ENCODE measurements at places on chromosomes 6 and 20. TPM values are rescaled to one million over a fixed set of nuclear protein-coding genes. Genes with fewer than 3 reads are reported as not detected.

DNA sequence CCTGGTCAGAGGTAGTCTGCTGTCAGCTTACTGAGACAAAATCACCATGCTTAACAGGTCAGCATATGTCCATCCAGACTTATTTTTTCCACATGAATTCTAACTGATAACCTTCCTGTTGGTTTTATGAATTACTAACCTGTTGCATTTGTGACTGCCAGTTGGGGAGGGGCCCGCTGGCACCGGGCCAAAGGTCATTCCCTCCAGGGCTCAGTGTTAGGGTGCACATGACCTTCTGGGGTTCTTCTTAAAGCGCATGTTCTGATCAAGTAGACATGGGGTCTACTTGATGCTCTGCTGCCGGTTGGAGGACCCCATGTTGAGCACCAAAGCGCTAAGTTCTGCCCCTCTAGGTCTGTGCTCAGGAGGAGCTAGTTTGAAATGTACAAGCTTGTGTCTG, 15.6 kb downstream of the DUSP22 start:
- H3K27me3 ChIP-seq, result no peaks in the 10 kb centered on the region
- peaks cover 4% of the 10 kb centered on the region for H3K4me1 ChIP-seq
- H3K4me3 ChIP-seq, result no peak overlapping the region

DNA sequence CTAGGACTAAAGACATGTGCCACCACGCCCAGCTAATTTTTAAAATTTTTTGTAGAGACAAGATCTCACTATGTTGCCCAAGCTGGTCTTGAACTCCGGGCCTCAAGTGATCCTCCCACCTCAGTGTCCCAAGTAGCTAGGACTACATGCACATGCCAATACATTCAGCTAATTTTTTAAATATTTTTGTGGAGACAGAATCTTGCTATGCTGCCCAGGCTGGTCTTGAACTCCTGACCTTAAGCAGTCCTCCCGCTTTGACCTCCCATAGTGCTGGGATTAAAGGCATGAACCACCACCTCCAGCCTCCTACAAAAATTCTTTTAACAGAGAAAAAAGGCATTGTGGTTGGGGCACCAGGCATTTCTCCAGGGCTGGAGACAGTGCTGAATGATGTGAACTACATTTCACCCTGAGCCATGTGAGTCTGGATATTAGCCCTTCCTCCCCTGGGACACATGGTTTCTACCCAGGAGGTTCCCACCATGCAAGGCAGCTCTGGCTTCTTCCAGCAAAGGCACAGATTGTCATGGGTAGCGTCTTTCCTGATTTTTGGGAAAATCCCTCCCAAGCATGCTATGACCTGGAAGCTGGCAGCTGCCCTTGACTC, 36.3 kb upstream of the CMTR1 start:
- DNase-seq, result no peak
- H3K27ac ChIP-seq, result no peak overlapping the region
- H3K4me1 ChIP-seq, result no peaks in the 10 kb centered on the region
- no peaks in the 10 kb centered on the region for H3K36me3 ChIP-seq
- H3K4me3 ChIP-seq, result no peak overlapping the region

GRCh38 chr6:163412801-163413344, 1.6 kb upstream of the QKI start:
- H3K4me3 ChIP-seq, result peak overlapping the region; percentile 70
- DNase-seq, result no peak
- H3K36me3 ChIP-seq, result no peaks in the 10 kb centered on the region
- no peak overlapping the region for H3K27ac ChIP-seq
- no peaks in the 10 kb centered on the region for H3K27me3 ChIP-seq

- H3K27me3 ChIP-seq, result no peaks in the 10 kb centered on the region
- H3K4me3 ChIP-seq, result no peak overlapping the region
- no peak for DNase-seq
- H3K27ac ChIP-seq, result no peak overlapping the region
- no peaks in the 10 kb centered on the region for H3K4me1 ChIP-seq
- H3K36me3 ChIP-seq, result peaks cover 33% of the 10 kb centered on the region
These were observed 15.0 kb upstream of the CSE1L start for GRCh38 chr20:49030954-49031619.

GRCh38 chr20:4821590-4821989, 99.9 kb downstream of the PRND start:
- no peak overlapping the region for H3K27ac ChIP-seq
- peaks cover 19% of the 10 kb centered on the region for H3K4me1 ChIP-seq
- H3K36me3 ChIP-seq, result peaks cover 11% of the 10 kb centered on the region
- peaks cover 17% of the 10 kb centered on the region for H3K27me3 ChIP-seq

- H3K27me3 ChIP-seq, result no peaks in the 10 kb centered on the region
- no peak overlapping the region for H3K4me3 ChIP-seq
- peaks cover 43% of the 10 kb centered on the region for H3K4me1 ChIP-seq
- DNase-seq, result no peak
These were observed 192.4 kb downstream of the CD83 start for GRCh38 chr6:14309951-14310445.

- H3K27ac ChIP-seq, result no peak overlapping the region
- no peak for DNase-seq
- peaks cover 9% of the 10 kb centered on the region for H3K36me3 ChIP-seq
- H3K4me3 ChIP-seq, result no peak overlapping the region
These were observed 93.1 kb downstream of the PRND start for GRCh38 chr20:4814696-4815252.

- H3K4me1 ChIP-seq, result peaks cover 8% of the 10 kb centered on the region
- DNase-seq, result no peak
- no peak overlapping the region for H3K27ac ChIP-seq
- no peak overlapping the region for H3K4me3 ChIP-seq
- peaks cover 13% of the 10 kb centered on the region for H3K36me3 ChIP-seq
- H3K27me3 ChIP-seq, result peaks cover 16% of the 10 kb centered on the region
These were observed 110.1 kb downstream of the NRN1 start for GRCh38 chr6:5896476-5897200.

GRCh38 chr20:32227306-32227705, 19.6 kb downstream of the POFUT1 start:
- H3K27ac ChIP-seq, result no peak overlapping the region
- no peak for DNase-seq
- H3K27me3 ChIP-seq, result no peaks in the 10 kb centered on the region
- H3K4me3 ChIP-seq, result no peak overlapping the region
- H3K36me3 ChIP-seq, result peaks cover 47% of the 10 kb centered on the region

DNA sequence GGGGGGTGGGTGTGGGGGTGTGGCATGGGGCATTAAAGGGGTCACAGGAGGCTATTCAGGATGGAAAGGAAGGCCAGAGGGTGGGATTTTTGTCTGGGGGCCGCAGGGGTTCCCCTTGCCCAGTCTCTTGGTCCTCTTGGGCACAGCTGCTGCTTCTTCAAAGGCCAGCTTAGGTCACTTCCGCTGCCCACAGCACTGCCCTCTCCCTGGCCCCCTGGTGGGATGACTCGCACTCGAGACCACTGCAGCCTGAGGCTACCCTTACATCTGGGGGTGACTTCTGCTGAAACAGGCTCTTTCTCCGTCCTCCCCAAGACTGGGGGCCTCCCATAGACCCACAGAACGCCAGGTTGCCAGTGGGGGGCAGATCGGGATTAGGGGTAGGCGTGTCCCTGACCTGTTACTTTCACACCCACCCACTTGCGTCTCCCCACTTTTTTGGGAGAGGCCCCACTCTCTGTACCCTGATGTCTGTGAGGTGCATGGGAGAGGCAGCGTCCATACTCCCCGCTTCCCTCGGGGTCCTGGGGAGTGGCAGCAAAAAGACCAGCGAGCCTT, 1.3 kb downstream of the LKAAEAR1 start:
- peak overlapping the region; percentile 63 for H3K4me3 ChIP-seq
- H3K36me3 ChIP-seq, result no peaks in the 10 kb centered on the region
- H3K27me3 ChIP-seq, result peaks cover 54% of the 10 kb centered on the region
- no peak overlapping the region for H3K27ac ChIP-seq
- no peak for DNase-seq
- H3K4me1 ChIP-seq, result peaks cover 30% of the 10 kb centered on the region

DNA sequence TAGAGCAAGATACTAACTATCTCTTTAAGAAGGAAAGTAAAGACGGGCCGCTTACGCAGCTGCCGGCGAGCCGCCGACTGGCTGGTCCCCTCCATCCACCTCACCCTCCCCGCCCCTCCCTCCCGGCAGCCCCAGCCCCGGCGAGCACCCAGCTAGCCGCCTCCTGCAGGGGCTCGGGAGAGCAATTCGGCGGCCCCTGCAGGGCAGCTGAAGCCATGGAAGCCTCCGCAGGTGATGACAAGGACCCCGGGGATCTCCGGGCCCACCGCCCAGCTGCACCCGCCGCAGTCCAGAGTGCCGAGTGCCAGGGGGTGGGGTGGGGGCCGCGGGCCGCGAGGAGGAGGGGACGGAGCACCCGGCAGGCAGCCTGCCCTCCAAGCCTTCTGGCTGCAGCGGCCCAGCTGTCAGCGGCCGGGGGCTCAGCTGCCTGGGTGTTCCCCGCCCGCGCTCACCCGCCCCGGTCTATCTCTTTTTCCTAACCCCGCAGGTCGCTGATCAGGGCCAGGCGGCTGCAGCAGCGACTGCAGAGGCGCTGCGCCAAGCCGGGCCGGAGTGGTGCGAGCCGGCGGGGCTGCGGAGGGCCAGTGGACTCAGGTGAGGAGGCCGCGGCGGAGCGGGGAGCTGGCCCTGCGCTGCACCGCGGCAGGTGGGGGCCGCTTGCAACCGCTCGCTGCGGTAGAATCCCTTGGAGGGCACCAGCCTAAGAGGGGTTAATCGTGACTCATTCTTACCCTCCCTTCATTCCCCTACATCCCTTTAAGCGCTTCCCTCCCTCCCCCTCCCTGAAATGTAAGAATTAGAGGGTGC, at the start of gene SNPH:
Gene SNPH (plus strand): TSS at position 128 of the 807 bp plus-strand sequence. CDS start 29,946 bp downstream, outside the sequence.
- peak within 1 kb of the TSS; percentile 80 for H3K4me3 ChIP-seq
- H3K27ac ChIP-seq, result 0 out of 2 replicates have a peak within 1 kb of the TSS, but pooled peaks have one; percentile 48
- H3K27me3 ChIP-seq, result peaks cover 26% of the 10 kb centered on the region
- peak; percentile 67 for DNase-seq
- peaks cover 21% of the 10 kb centered on the region for H3K4me1 ChIP-seq

DNA sequence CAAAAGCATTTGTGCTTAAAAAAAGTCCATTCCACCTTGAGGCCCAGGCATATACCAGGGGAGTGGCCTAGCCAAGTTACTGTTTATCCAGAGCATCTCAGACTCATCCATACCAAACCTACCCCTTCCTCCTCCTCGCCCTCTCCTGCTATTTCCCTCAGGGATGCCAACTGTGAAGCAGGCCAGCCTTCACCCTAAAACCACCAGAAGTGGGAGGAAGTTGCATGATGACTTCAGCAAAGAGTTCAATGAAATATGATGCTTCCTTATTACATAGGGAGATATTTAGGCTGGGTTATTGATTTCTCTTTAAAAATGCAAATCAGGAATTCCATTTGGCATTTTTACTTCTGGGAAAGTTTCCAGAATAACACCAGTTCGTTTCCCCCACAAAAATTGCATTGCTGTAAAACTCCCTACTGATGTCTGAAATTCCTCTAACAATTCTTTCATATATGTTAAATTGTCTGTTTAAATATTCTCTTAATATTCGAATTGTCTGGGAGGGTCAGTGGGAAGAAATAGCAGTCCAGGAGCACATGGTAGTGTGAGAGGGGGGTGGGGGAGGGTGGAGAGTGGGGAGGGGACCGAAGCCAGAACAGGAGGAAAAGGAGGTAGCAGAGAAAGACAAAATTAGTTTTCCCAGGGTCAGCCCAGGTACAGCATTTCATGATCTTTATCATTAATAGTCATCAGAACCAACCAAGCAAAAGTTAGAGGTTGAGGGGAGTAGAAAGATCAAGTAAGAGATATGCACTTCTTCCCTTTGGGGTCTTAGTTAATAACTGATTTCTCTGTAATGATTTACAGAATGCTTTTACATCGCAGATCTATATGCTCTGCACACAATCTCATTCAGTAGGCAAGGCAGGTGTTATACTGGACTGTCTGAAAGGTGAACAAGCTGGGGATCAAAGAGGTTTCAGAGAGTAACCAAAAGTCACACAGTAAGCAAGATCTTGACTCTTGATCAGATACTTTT, 1.7 kb upstream of the TCP11 start:
- DNase-seq, result no peak
- H3K27me3 ChIP-seq, result peaks cover 45% of the 10 kb centered on the region
- peaks cover 26% of the 10 kb centered on the region for H3K4me1 ChIP-seq
- H3K27ac ChIP-seq, result no peak overlapping the region

DNA sequence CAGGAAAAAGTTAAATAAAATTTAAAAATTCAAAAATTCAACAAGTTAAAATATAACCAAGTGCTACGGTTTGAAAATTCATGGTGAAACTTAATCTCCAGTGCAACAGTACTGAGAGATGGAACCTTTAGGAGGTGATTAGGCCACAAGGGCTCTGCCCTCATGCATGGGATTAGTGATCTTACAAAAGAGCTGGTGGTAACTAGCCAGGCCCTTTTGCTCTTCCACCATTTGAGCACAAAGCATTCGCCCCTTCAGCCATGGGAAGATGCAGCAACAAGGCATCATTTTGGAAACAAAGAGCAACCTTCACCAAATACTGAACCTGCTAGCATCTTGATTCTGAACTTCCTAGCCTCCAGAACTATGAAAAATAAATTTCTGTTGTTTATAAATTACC, 80.9 kb downstream of the RNGTT start:
- H3K27ac ChIP-seq, result no peak overlapping the region
- no peaks in the 10 kb centered on the region for H3K27me3 ChIP-seq

GRCh38 chr6:145547594-145548335, 187.6 kb downstream of the EPM2A start:
- H3K27me3 ChIP-seq, result peaks cover 73% of the 10 kb centered on the region
- DNase-seq, result no peak

- H3K27me3 ChIP-seq, result peaks cover 48% of the 10 kb centered on the region
- peaks cover 6% of the 10 kb centered on the region for H3K4me1 ChIP-seq
- H3K36me3 ChIP-seq, result peaks cover 29% of the 10 kb centered on the region
- DNase-seq, result no peak
These were observed 609.5 kb upstream of the CDH4 start for GRCh38 chr20:60642541-60642940.

DNA sequence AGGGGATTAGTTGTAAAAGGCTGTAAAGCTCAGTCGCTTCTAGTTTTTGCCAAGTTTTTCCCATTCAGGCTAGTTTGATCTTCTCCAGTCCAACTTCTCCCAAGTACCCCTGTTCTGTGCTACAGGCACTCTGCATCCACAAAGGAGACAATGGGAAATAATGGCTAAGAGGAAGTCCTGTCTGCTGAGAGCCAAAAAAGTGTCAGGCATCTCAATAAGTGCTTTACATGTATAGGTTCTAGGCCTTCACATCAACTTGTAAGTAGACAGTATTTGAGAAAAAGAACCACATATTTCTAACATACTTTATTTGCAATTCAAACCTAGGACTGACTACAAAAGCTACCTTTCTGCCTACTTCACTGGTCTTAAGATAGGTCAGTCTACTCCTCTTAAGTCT, 4.9 kb downstream of the HTR1B start:
- H3K36me3 ChIP-seq, result no peaks in the 10 kb centered on the region
- DNase-seq, result no peak
- peaks cover 64% of the 10 kb centered on the region for H3K4me1 ChIP-seq
- H3K27me3 ChIP-seq, result peaks cover 20% of the 10 kb centered on the region
- no peak overlapping the region for H3K4me3 ChIP-seq

MMP24 gene
- total RNA-seq, result 7.2 TPM

ANGPT4 gene
- total RNA-seq, result 0.25 TPM

BIRC7 gene
- 0.17 TPM for total RNA-seq

HLA-DRB1 gene
- 1.4 TPM for total RNA-seq
